ENCODE measurements at places on chromosomes 5 and 9.

GRCh38 chr5:100584069-100584468, 48.9 kb downstream of the FAM174A start:
- DNase-seq = no peak

DNA sequence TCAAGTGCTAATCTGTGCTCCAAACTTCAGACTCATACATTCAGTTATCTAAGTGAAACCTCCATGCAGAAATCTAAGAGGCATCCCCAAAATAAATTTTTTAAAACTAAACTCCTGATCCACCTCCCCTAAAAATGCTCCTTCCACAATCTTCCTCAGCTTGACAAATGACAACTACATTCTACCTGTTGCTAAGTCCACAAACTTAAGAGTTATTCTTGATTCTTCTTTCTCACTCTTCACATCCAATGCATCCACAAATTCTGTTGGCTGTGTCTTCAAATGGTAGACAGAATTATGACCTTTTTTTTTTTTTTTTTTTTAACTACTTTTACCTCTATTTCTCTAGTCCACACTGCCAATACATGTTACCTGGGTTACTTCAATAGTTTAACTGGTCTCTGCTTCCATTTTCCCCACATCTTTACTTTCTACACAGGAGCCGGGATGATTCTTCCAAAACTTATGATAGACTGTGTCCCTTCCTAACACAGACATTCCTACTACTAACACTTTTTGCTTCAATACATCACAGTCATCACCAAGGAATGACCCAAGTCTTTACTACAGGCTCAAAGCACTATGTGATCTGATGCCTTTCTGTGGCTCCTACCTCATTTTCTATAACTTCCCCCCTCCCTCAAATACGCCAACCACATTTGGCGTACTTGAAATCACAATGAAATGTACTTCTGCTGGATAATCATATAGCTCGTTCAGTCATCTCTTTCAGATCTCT, 143.6 kb downstream of the PDE4D start:
- DNase-seq = no peak

GRCh38 chr5:148125641-148126040, 42.7 kb upstream of the SPINK14 start:
- DNase-seq = no peak

DNA sequence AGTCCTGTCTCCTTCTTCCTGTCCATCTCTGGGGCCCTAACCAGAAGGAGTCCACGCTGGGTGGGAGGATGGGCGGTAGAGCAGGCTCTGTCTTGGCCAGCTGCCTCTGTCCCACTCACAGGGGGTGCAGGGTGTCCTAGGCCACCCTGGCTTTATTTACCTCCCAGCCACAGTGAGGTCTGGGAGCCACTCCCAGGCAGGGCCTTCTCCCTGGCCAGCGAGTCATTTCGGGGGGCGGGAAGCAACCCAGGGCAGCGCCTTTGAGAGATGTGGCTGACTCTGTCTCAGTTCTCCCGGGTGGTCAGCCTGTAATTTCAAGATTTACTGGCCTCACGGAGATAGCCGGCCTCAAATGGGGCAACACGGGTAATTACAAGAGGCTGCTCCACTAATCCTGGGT, 67.4 kb upstream of the PTCH1 start:
- DNase-seq = no peak

DNA sequence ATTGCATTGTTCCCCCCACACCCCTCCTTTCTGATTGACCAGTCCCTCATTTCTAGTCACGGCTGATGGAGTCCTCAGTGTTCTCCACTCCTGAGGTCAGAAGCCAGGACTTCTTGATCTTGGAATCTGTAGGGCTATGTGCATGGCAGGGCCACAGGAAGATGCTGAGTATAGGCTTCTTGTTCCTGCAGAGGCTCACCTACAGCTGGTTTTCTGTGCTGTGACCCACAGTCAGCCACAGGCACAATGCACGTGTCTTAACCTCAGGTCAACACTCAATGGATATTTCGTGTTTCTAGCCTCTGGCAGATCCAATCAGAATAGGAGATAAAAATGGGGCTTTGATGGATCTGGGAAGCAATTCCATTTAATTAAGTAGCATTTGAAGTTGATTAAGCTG, 14.3 kb upstream of the CXCL14 start:
- DNase-seq = no peak

- no peak for DNase-seq
Observed at GRCh38 chr9:88697764-88698432, 162.9 kb downstream of the NXNL2 start.

GRCh38 chr5:179839328-179840256, 18.9 kb downstream of the SQSTM1 start:
- DNase-seq = no peak

DNA sequence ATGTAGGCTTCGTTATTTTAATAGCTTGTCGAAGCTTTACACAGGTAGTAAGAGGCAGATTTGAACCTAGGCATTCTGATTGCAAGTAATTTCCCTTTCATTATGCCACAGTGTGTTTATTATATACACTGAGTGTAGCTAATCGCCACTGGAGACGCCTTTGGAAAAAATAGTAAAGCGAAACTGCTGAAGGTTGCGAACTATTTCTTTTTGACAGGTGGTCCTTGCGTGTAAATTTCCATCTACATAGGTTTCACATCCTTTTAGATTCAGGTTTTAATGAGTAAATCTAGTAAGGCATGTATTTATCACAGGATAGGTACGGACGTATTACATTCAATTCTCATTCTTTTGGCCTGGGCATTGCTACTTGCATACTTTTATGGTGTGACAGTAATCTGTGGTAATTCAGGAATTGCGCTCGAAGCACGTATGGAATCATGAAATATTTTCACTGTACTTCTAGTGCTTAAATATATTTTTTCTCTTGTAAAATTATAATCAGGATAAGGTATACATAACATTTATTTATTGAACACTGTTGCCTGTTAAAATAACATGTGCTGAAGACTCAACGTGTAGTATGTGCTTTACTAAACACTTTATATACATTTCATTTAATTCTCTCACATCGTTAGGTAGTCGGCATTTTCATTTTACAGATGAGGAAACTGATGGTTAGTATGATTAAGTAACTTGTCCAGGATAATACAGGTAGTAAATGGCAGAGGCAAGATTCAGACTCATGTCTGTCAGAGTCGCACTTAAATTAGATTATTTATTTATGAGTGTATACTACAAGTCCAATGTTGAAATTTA, 1.8 kb downstream of the MARCHF6 start:
- DNase-seq = no peak

DNA sequence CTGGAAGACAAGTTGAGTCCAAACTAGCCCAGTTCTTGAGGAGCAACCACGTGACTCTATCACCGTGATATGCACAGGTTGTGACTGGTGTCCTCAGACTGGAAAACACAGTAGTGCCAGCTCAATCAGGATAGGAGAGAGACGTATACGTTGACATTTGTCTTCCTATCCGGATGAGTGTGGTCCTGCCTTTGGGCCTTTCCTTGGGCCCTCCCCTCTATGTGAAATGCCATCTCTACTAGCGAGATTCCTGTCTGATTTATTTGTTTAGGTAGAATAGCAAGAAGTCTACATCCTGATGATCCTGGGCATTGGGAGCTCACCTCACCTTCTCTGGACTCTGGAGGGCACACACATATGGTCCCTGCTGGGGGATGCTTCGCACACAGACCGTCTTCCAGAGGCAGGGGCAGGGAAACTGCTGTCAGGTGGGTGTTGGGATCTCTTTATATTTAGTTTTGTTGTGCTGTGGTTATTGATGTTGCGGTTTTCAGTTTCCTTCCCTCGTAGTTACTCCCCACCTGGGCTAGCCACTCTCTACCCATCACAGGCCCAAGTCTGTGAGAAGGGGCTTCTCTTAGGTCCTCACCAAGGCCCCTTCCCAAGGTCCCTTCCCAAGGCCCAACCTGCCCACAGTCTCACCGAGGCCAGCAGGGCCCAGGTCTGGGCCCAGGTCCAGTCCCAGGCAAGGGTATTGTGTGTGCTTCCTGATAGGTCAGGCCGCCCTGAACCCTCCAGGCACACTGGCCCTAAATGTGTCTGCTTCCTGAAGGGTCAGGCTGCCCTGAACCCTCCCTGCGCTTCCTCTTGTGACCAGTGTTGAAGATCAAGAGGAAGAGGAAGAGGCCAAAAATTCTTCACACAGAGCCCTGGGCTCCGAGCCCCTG, 19.0 kb upstream of the SPINK4 start:
- DNase-seq = no peak

GRCh38 chr9:108103046-108103693, 613.6 kb upstream of the KLF4 start:
- DNase-seq = no peak

- DNase-seq = no peak
Observed at GRCh38 chr5:126098330-126099017, 324.7 kb upstream of the GRAMD2B start.

DNA sequence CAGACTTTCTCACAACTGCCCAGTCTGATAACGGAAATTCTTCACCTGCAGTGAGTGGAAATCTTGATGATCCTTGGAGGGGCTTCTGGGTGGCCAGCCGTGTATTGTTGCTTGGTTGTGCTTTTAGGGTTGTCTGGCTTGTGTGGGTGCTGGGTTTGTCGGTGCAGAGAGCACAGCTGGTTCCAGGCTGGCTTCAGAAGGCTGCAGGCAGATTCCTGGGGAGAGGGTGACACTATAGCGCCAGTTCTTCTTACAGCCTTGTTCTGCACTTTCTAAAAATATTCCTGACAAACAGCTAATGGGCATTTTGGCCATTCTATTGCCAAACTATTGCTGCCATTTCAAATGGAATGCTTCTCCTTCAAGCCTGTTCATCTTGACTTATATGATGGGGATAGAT, 99.3 kb downstream of the PDZD2 start:
- DNase-seq = no peak

DNA sequence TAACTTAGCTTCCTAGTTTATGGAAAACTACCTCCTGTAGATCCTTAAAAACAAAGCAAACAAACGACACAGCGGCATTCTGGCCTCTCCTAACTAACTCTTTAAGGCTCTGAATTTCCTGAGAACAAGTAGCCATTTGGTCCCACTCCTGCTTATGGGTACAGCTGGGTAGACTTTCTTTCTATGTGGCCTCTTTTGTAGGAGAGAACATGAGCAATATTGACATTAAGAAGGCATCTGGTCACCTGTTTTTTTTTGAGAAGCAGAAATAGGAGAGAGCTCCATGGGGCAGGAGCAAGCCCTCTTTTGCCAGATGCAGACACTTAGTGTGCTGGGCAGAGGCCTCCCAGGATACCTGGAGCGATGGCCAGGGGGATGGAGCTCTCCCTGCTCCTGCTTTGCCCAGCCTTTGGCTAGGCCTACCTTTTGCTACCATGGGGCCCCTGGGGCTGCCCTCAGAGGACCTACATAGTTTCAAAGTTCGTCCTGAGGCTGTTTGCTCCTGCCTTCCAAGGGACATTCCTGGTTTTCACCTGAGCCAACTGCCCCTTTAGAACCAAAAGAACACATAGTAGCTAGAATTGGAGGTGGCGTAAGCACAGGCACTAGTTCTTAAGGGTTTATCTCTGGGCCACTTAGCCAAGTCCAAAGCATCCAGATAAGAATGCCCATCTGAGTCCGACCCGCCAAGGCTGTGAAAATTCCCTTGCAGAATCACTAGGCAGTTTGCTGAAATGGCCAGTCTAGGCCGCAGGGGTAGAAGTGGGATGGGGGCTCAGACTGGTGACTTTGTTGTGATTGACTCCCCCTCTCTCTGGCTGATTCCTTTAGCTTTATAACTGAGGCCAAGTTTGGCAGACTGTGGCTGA, 2.4 kb upstream of the STC2 start:
- peak; percentile 39 for DNase-seq

GRCh38 chr5:35860686-35861085, 4.0 kb downstream of the IL7R start:
- no peak for DNase-seq

DNA sequence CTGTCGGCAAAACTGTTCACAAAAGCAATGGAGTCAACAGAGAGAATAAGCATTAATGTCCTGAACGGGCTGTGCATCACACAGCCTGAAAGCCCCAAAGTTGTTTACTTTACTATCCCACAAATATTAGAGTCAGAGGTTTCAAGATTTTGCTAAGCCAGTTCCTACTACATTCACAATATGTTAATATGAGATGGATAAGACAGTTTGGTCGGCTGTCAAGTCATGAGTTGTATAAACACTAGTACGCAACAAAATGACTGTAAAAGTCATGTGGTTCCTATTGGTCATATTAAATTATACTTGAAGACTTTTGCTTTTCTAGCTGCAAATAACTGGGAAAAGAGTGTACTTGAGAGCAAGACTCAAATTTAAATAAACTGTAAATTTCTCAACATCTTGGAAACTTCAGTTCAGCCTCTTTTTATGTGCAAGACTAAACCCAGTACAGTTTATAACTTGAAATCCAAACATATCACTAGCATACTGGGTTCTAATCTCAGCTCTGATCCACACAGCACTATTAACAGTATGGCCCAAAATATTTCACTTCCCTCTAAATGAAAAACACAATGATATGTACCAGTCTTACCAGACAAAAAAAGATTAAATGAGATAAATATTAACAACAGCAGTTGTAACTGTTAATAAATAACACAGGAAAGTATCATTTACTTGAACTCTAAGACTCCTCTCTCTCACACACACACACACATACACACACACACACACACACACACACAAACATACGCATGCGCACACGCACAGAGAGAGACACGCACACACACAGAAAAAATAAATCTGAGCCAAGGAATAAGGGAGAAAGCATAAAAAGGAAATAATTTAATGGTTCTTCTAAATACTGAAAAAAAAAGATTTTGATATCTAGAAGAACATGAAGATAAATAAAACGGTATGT, 33.1 kb downstream of the FANCC start:
- DNase-seq = no peak

DNA sequence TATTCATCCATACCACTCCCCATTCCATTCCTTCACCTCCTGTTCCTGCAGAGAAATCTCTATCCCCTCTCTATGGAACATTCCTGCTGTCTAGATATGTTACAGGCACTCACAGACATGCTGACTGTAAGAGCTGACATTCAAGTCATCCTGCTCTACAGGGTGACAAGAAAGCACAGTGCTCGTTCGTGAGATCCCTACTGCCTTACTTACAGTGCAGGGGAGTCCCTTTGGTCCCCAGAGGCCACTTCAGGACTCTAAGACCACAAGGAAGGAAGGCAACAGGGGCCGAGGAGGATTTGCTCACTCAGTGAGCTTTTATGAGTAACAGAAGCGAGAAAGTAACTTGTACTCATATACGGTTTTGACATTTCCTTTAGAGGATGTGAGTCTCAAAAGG, 110.5 kb downstream of the GAS1 start:
- no peak for DNase-seq

GRCh38 chr5:96149546-96149945, 187.9 kb upstream of the ELL2 start:
- no peak for DNase-seq

GRCh38 chr5:169650701-169651331, 13.7 kb downstream of the DOCK2 start:
- DNase-seq = no peak

- DNase-seq = no peak
Observed at GRCh38 chr5:115599924-115600323, 2.4 kb downstream of the TICAM2 start.

GRCh38 chr5:15904899-15905830, 274.4 kb downstream of the MARCHF11 start:
- no peak for DNase-seq
